ENCODE measurements at places on chromosomes 5 and 9.

- DNase-seq, result no peak
Measured at GRCh38 chr9:26657958-26658357, 234.6 kb downstream of the CAAP1 start.

DNA sequence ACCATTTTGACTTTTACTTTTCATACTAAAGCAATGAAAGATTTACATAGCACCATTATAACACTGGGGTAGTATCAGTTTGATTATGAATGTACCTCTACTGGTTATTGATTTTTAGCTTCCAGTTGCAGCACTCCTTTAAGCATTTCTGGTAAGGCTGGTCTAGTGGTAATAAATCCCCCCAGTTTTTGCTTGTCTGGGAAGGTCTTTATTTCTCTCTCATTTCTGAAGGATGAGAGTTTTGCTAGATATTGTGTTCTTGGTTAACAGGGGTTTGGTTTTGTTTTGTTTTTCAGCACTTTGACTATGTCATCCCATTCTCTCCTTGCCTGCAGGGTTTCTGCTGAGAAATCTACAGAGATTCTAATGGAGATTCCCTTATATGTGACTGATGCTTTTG lies 26.9 kb upstream of the IGFBPL1 start:
- DNase-seq, result no peak

DNA sequence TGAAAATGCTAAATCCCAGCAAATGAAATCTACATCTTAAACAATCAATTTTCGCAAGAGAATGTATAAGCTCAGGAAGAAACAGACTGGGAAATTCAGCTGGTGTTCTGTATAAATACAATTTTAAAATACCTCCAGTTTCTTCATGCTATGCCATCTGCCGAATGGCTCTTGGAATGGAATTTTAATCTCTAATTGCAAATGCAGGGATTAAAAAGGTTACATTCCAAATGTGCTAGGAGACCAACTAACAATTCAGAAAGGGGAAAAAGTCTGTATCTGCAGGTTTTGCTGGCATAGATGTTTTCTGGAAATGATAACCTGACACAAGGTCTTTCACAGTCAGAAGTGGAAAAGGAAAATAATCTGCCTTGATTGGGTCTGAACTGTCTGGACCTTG lies 379.7 kb downstream of the MAT2B start:
- no peak for DNase-seq

DNA sequence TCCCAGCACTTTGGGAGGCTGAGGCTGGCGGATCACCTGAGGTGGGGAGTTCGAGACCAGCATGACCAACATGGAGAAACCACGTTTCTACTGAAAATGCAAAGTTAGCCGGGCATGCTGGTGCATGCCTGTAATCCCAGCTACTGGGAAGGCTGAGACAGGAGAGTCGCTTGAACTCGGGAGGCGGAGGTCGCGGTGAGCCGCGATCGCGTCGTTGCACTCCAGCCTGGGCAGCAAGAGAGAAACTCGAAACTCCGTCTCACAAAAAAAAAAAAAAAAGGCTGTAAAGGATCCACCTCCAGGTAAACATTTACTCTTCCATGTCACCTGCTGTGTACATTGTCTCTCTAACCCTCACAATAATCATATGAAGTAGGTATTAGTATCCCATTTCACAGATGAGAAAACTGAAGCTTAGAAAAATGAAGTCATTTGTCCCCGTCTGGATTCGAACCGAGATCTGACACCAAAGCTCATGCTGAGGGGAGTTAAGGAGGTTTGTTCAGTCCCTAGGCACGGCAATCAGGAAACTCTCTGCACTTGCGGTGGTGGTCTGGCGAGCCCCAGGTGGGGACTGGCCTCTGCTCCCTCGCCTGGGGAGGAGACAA lies 494 bp upstream of the DOCK2 start:
- DNase-seq, result no peak

DNA sequence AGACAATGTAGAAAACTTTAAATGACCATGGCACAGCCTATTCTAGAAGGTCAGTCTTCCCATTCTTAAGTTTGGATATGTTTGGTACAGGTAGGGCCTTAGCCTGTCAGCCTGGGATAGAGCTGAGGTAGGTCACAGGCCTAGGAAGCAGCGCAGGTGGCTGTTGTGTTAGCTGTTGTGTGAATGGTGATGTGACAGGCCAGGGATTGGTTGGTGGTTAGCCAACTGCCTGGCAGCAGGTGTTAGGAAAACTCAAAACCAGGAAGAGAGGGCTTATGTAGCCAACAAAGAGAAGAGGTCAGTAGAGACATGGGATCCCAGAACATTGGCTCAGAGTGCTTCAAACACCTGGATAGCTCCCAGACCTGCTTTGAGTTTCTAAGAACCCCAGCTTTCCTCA lies 84.2 kb downstream of the FBXO38 start:
- DNase-seq, result no peak

DNA sequence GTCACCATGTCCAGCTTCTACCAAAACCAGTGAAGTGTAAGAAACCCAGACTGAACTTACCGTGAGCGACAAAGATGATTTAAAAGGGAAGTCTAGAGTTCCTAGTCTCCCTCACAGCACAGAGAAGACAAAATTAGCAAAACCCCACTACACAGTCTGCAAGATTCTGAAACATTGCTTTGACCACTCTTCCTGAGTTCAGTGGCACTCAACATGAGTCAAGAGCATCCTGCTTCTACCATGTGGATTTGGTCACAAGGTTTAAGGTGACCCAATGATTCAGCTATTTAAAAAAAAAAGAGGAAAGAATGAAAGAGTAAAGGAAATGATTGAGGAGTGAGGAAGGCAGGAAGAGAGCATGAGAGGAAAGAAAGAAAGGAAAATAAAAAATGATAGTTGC lies 19.8 kb downstream of the IL7R start:
- no peak for DNase-seq

Data from activated CD4-positive, CD25-positive, alpha-beta regulatory T cell (primary cell).